ENCODE measurements at places on chromosomes 6 and 20. TPM values are rescaled to one million over a fixed set of nuclear protein-coding genes. Genes with fewer than 3 reads are reported as not detected.
A peak's percentile ranks its signal among the peaks of the same experiment; 100 is the strongest.

DNA sequence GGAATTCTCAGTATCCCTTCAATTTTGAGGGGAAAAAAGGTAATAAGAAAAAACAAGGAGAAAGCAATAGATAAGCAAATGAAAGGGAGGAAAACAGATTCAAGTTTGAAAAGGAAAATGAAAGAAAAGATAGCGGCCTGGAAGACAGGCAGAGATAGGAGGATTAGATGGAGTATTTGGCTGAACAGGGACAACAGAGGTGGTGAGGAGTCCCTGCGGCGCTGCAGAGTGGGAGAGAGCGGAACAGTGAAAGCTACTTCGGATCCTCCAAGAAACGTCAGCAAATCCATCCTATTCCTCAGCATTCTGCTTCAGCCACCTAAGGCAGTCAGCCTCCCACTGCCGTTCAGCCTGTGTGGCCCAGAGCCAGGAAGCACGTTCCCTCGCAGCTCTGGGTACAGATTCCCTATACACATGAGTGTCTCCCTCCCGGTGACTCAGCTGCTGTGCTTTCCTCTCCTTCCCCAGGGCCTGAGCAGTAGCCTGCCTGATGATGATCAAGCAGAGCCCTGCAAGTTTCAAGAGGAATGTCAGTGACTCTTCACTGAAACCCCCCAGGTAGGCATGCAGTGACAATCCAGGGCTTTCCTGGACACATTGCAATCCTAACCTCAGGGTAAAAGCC, 43.4 kb upstream of the CDYL start:
- peak; percentile 8 for DNase-seq

DNA sequence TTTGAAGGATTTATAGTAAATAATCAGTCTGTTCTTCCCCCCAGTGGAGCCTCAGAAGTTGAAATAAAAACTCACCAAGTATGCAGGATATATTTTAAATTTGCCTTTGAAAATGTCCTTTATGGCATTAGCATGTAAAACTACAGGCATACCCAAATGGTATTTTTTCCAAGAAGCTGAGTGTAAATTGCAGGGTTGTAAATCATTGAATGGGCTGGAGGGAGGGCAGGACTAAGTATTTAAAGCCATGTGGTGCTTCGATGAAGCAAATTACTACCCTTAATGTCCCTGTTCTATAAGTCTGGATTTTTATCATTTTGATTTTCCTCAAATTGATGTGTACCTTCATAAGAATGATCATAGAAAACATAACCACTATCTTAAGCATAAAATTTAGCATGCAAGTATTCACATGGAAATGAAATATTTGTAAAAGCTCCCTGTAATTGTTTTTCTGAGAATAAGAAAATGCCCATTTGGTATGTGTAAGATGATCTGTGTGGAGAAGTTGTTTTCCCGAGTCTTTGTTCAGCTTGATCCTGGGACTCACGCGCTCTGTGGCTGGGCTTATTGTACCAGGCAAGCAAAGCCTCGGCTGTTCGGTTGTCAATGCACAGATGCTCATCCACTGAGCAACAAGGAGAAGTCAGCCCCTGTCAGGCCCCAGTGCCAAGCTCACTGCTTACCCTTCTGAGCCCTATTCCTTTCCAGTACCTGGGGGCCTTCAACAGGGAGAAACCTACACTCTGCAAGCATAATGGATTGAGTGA, 66.7 kb downstream of the CD164 start:
- no peak for DNase-seq

DNA sequence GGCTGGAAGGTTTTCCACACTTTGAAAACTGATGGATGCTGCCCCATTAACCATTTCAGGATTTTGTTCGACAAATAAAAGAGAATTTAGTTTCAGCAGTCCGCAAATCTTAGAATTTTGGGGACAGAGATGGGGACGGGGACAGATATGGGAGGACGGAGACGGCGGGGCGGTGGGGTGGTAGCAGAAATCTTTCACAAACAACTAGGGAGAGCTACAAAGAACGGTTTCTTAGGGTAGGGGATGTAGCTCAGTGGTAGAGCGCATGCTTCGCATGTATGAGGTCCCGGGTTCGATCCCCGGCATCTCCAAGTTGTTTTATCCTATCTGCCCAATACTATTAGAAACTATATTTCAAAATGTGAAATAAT, 15.1 kb downstream of the HMGN4 start:
- no peak for DNase-seq

DNA sequence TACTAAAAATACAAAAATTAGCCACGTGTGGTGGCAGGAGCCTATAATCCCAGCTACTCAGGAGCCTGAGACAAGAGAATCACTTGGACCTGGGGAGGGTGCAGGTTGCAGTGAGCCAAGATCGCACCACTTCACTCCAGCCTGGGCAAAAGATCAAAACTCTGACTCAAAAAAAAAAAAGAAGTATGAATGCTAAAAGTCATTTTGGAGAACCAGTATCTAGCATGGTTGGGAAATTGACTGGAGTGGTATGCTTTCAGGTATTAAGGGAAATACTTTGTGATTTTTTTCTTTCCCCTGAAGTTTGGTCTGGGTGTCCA, 30.1 kb downstream of the PCMT1 start:
- no peak for DNase-seq

- DNase-seq: no peak
These were observed 38.3 kb downstream of the ATG5 start for GRCh38 chr6:106287215-106287614.

DNA sequence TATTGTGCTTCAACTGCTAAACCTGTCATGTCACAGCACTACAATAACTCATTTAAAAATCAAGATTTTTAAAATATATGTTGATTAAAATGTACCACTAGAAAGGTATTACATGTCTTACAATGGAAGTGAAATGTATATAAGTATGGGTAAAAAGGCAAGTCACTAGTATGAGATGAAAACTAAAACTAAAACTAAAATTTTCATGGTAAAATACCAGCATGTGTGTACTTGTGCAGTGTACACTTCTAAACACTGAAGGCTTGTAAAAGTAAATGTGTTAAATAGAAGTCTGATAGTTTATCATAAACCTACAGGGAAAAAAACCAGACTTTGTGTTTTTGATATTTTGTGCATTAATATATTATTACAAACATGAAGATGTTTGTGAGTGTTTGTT, 13.7 kb upstream of the TMEM244 start:
- no peak for DNase-seq

- no peak for DNase-seq
These were observed 812 bp downstream of the MYMX start for GRCh38 chr6:44217332-44218143.

DNA sequence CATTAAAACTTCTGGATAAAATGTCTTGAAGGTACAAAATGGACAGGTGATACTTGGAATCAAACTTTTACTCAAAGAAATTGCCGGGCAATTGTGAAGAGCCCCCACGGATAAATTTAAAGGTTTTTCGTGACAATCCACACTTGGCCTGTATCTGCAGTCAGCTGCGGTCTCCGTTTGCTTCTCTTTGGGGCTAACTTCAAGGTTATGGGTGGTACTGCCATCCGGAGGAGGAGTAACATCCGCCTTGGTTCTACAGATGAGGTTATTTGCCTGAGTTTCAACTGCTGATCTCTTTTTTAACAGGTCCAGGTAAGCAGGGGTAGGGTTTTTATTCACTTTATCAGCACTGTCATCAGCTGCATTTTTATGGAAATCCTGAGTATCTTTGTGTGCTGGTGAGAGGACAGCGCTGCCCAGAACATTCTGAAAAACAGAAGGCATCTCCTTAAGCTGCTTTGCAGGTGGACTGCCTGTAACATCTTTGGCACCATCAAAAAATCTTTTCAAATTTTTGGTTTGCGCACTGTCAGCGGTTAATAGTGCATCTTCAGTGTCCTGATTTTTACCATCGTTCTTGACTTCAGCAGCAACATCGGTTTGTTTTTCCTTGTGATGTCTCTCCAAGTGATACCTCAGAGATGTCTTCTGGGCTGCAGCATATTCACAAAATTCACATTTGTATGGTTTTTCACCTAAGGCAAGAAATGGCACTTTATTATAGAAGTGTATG, 16.9 kb downstream of the ZNF217 start:
- DNase-seq: no peak

- DNase-seq: no peak
These were observed 440.4 kb downstream of the BTBD3 start for GRCh38 chr20:12358006-12358654.

DNA sequence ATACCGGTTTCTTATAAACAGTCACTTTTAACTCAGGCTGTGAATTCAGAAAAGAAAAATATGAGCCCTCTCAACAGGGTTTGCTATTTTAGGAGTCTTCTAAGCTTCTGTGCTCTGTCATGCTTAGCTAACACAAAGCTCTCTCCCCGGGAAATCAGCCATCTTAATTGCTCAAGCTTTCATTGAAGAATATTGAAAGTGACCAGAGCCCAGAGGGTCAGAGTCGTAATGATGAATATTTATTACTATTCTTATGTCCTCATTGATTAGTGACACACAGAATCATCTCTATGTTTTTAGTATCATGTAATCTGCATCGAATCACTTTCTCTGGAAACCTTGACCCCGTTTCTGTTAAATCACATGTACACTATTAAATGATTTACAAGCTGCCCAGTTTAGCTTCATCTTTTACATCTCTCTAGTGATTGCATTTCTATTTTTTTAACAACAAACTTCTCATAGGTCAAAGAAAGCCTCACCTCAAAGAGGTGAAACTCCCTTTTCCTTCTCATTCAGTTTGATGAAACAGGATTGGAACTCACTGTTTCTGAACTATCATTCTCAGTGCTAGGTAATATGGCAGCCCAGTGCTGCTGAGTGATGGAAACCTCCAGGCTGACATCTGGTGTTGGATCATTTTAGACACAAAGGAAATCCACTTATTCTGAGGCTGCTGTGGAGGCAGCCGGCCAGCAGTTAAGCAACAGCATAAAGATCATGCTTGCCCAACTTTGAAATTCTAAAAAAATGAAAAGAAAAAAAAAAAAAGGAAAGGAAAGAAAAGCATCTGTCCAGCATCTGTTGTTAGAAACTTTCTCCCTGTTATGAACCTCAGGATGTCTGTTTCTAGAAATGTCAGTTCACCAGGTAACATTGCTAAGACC, 96.3 kb downstream of the RFPL4B start:
- no peak for DNase-seq

- no peak for DNase-seq
These were observed 30.8 kb upstream of the VSTM2L start for GRCh38 chr20:37872161-37872560.

GRCh38 chr6:159083146-159083545, 38.4 kb upstream of the TAGAP start:
- DNase-seq: no peak

DNA sequence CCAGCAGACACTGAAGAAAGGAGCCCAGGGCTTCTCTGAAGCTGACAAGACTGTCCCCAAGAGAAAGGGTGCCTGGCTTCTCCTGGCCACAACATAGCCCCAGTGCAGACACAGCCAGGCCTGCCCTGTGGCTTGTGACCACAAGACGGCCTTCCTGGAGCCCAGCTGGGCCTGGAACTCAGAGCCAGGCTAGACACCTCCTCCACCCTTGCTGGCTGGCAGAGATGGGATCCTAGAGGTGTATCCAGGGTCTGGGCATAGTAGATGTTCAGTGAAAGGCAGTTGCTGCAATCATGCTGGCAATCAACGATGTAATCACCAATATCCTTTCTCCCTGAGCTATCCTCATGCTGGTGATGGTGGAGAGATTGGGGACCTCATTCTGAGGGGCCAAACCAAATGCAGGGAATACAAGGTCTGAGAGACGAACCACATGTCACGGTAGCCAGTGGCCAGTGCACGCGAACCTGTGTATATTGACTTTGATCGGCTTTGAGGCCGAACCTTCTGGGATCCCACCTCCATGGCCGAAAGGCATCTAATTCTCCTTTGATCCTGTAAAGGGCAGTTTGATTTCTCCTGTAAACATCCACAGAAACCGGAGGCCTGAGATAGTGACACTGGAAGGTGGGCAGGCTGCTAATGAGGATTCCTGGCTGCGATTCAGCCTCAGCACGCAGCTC, 115.2 kb downstream of the PSMB1 start:
- no peak for DNase-seq

- no peak for DNase-seq
These were observed 39.8 kb downstream of the NCOA3 start for GRCh38 chr20:47541355-47541922.

- DNase-seq: no peak
These were observed 115.1 kb upstream of the ARID1B start for GRCh38 chr6:156662025-156662445.

GRCh38 chr20:3532089-3532615, 61.3 kb downstream of the ATRN start:
- DNase-seq: no peak

- DNase-seq: no peak
These were observed 431.3 kb upstream of the RNF217 start for GRCh38 chr6:124530926-124531325.

- peak; percentile 32 for DNase-seq
These were observed 198.6 kb upstream of the THBS2 start for GRCh38 chr6:169452117-169452868.

- DNase-seq: no peak
These were observed 33.5 kb upstream of the RIMS4 start for GRCh38 chr20:44843876-44844275.

GRCh38 chr6:137975188-137975940, 108.3 kb downstream of the TNFAIP3 start:
- no peak for DNase-seq

DNA sequence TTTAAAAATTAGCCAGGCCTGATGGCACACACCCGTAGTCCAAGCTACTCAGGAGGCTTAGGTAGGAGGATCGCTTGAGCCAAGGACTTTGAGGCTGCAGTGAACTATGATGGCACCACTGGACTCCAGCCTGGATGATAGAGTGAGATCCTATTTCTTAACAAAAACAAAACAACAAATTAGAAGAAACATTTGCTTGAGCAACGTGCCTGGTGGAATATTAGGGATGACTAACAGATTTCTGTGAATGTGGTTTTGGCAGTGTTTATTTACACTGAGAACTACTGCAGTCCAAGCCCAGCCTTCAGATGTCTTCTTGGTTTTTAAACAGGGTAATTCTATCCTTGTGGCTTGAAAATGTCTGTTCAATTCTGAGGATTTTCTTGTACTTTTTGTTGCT, 9.2 kb downstream of the PPP1R3G start:
- no peak for DNase-seq

The SLC26A8 gene
- 0.67 TPM for polyA plus RNA-seq

The FKBP1C gene
- 6.9 TPM for polyA plus RNA-seq

The KCNG1 gene
- 3.9 TPM for polyA plus RNA-seq

The DPPA5 gene
- not detected for polyA plus RNA-seq

The BICRAL gene
- polyA plus RNA-seq: 15.6 TPM

The RRAGD gene
- 34.5 TPM for polyA plus RNA-seq

The FOXF2 gene
- not detected for polyA plus RNA-seq

The ZNF311 gene
- polyA plus RNA-seq: 8.0 TPM

The MYCT1 gene
- polyA plus RNA-seq: 20.0 TPM

The ASXL1 gene
- 58.9 TPM for polyA plus RNA-seq

The AGER gene
- polyA plus RNA-seq: 15.8 TPM

The SLC35A1 gene
- 44.8 TPM for polyA plus RNA-seq

The C4A gene
- 22.9 TPM for polyA plus RNA-seq
